ENCODE measurements at places on chromosomes 6 and 20.

DNA sequence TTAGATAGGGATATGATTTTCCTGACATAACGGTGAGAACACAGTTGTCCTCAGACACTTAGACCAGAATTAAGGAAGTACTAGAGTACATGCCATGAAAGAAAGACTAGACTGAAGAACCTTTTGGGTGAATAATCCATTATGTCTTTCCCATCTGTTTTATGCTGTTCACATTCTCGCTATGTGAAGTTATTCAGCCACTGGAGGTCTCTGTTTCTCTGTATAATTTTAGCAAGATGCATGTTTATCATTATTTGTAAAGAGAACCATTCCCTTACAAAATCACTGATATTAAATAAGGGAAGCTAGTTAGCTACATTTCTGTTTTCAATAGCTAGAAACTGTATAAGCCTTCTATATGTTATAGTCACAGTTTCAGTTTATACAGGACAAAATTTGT lies 391.9 kb downstream of the CD109 start:
- peak; percentile 42 for DNase-seq

GRCh38 chr20:22752324-22752723 lies 168.0 kb upstream of the FOXA2 start:
- DNase-seq, result no peak

GRCh38 chr6:77511860-77512259 lies 48.6 kb upstream of the HTR1B start:
- no peak for DNase-seq

DNA sequence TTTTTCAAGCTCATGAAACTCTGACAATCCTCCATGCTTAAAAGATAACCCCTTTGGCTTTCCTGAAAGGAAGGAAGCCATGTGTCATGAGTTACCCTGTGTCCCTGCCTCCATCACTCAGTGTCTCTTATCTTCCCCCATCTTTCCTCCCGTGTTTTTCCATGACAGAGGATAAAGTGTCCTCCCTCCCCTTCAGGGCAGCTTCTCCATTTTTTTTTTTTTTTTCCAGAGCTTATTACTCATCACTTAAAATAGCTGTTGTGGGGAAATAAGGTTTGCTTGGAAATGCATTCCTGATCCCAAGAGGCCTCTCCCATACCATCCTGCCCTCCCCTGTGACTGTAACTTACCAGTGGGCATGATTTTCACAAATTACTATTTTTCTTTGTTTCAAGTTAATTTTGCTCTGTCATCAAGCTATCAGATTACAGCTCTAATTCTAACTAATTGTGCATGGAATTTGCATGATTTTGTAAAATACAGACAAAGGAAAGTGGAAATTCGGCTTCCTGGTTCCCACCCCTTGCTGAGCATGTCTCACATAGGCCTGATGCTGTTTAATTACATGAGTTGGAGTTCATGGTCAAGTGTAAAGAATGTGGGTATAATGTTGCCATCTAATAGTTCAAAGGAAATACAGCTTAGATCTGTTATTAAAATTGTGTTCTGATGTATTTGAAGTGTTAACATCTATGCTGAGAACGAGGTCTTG lies 614.5 kb upstream of the FLRT3 start:
- peak; percentile 84 for DNase-seq

Data from endothelial cell of umbilical vein (primary cell).